Activated T-helper 1 cell treated with anti-CD3 and anti-CD28 coated beads, Interleukin-12 subunit alpha, Interleukin-12 subunit beta, Interleukin-2, Interleukin-4 antibody, amounts not matched to agents 30 ng/mL and 10 ng/mL and 1 ng/mL, durations not matched to agents 14 hours and 24 hours and 36 hours (primary cell): ENCODE measurements at places on chromosomes 4 and X. TPM values are rescaled to one million over a fixed set of nuclear protein-coding genes. Genes with fewer than 3 reads are reported as not detected.

VGLL1 gene
- not detected in 2 replicates for total RNA-seq

- peaks cover 7% of the 10 kb centered on the region for H3K27me3 ChIP-seq
- no peak overlapping the region for H3K4me3 ChIP-seq
- H3K4me1 ChIP-seq = no peaks in the 10 kb centered on the region
- H3K36me3 ChIP-seq = no peaks in the 10 kb centered on the region
- H3K27ac ChIP-seq = no peak overlapping the region
Observed at GRCh38 chrX:40144576-40144975, 46.8 kb upstream of the BCOR start.

DNA sequence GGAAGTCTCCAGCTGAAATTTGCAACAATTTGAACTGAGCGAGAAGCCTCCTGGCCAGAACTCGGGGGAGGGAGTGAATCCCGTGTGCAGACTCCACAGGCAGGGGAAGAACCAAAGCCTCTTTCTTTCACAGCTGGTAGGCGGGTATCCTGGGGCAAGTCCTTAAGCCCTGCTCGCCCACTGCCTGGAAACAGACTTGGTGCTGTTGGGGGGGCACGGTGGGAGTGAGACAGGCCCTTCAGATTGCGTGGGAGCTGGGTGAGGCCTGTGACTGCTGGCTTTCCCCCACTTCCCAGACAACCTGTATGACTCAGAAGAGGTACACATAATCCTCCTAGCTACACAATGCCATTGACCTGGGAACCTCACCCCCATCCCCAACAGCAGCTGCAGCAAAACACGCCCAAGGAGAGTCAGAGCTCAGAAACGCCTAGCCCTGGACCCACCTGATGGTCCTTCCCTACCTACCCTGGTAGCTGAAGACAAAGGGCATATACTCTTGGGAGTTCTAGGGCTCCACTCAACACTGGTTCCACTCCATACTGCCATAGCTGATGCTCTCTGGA, 22.4 kb upstream of the RLIM start:
- H3K36me3 ChIP-seq = no peaks in the 10 kb centered on the region
- no peak for DNase-seq
- peaks cover 5% of the 10 kb centered on the region for H3K27me3 ChIP-seq
- H3K27ac ChIP-seq = no peak overlapping the region

DNA sequence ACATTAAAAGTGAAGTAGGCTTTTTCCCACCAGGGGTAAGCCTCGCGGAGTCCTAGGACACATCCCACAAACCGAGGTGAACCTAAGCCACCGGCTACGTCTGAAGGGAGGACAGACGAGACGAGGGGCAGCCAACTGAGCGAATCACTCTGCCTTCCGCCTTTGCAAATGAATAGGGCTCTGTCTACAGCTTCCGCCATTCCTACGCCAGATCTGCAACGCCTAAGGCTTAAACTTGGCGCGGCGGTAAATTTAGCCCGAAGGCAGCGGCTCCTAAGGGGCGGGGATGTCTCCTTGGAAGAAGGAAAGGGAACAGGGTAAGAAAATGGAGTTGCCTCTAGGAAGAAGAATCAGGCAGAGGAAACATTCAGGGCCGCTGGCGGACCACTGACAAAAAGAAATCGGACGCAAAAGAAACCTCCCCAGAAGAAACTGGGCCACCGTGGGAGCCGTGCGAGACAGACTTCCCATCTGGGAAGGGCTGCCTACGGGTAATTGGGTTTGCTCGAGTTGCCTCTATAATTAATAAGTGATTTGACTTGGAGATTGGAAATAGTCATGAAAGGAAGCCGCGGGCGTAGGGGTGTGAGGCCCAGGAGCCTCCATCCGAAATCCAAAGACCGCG, 90.5 kb downstream of the BCOR start:
- no peak for DNase-seq
- no peak overlapping the region for H3K27ac ChIP-seq
- H3K4me3 ChIP-seq = no peak overlapping the region
- no peaks in the 10 kb centered on the region for H3K36me3 ChIP-seq
- peaks cover 13% of the 10 kb centered on the region for H3K4me1 ChIP-seq
- peaks cover 21% of the 10 kb centered on the region for H3K27me3 ChIP-seq

GRCh38 chrX:68354879-68355628, 78.2 kb downstream of the OPHN1 start:
- no peaks in the 10 kb centered on the region for H3K4me1 ChIP-seq
- H3K4me3 ChIP-seq = no peak overlapping the region
- no peak overlapping the region for H3K27ac ChIP-seq
- no peaks in the 10 kb centered on the region for H3K36me3 ChIP-seq

TBC1D8B gene
- total RNA-seq = 0.26 and 0.32 TPM in 2 replicates

GRCh38 chrX:124467202-124467601, 120.8 kb downstream of the SH2D1A start:
- no peaks in the 10 kb centered on the region for H3K36me3 ChIP-seq
- H3K27ac ChIP-seq = no peak overlapping the region

ENPP6 gene
- 2.5 and 3.4 TPM in 2 replicates for total RNA-seq

AMOT gene
- 1.3 and 1.9 TPM in 2 replicates for total RNA-seq

GRCh38 chrX:129779747-129780146, at the start of gene SASH3:
Gene SASH3, plus strand, starts transcription at chrX:129779949. Its CDS starts 149 bp downstream, at chrX:129780098.
- H3K4me3 ChIP-seq = peak within 1 kb of the TSS; percentile 87
- DNase-seq = peak; percentile 57
- H3K4me1 ChIP-seq = peaks cover 58% of the 10 kb centered on the region
- H3K27ac ChIP-seq = peak within 1 kb of the TSS; percentile 91
- no peaks in the 10 kb centered on the region for H3K27me3 ChIP-seq
- peaks cover 33% of the 10 kb centered on the region for H3K36me3 ChIP-seq

GRCh38 chrX:12972878-12973560, 1.9 kb upstream of the TMSB4X start:
- H3K36me3 ChIP-seq = peaks cover 30% of the 10 kb centered on the region
- peaks cover 48% of the 10 kb centered on the region for H3K4me1 ChIP-seq
- no peaks in the 10 kb centered on the region for H3K27me3 ChIP-seq
- peak overlapping the region; percentile 97 for H3K4me3 ChIP-seq
- H3K27ac ChIP-seq = peak overlapping the region; percentile 98
